Karpas-422 (cell line): ENCODE measurements at places on chromosomes 3 and 15. TPM values are rescaled to one million over a fixed set of nuclear protein-coding genes. Genes with fewer than 3 reads are reported as not detected.

DNA sequence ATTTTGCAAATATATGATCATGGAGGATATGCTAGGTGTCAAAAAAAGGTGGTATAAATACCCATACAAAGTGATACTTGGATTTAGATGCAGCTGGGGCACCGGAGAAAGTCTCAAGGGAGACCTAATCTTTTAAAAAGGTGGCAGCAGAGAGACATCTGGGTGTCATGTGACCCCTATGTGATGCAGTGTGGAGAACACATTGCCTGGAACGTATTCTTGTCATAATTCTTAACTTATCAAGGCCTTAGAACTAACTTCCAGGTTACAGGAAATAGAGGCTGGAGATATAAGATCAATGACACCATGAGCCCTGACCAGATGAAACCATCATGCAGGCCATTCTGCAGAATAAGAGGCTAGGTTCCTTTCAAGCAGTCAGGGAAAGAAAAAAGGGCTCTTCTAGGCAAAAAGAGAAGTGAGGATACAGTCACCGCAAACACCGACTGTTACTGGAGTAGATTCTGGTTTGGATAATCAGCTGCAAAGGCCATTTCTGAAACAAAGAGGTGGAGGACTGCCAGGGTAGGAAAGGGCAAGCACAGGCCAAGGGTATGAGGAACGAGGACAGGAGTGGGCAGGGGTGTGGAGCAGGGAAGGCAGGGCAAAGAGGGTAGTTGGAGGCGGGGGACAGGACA is 100.6 kb downstream of the OXNAD1 start:
- H3K4me1 ChIP-seq, result peaks cover 100% of the 10 kb centered on the region
- peaks cover 61% of the 10 kb centered on the region for H3K36me3 ChIP-seq
- H3K27me3 ChIP-seq, result no peaks in the 10 kb centered on the region
- DNase-seq, result peak; percentile 92

DNA sequence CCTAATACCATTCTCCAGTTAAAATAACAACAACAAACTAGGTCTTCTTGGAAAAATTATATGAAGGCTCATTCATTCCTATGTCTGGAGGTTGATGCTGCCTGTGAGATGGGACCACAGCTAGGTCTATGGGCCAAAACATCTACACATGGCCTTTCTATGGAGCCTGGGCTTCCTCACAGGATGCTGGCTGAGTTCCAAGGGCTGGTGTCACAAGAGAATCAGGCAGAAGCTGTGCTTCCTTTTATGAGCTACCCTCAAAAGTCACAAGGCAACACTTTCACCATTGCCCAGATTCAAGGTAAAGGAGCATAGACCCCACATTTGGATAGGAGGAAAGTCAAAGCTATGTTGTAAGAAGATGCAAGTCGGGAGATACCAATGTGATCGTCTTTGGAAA is 4.6 kb upstream of the RTP2 start:
- no peaks in the 10 kb centered on the region for H3K36me3 ChIP-seq
- peaks cover 30% of the 10 kb centered on the region for H3K4me1 ChIP-seq

ITIH3 gene
- not detected in 2 replicates for total RNA-seq

- DNase-seq, result no peak
- no peaks in the 10 kb centered on the region for H3K36me3 ChIP-seq
- H3K27me3 ChIP-seq, result no peaks in the 10 kb centered on the region
- H3K4me1 ChIP-seq, result peaks cover 2% of the 10 kb centered on the region
- no peak overlapping the region for H3K27ac ChIP-seq
Measured at GRCh38 chr3:112894258-112894657, 47.6 kb upstream of the CD200R1L start.

DNA sequence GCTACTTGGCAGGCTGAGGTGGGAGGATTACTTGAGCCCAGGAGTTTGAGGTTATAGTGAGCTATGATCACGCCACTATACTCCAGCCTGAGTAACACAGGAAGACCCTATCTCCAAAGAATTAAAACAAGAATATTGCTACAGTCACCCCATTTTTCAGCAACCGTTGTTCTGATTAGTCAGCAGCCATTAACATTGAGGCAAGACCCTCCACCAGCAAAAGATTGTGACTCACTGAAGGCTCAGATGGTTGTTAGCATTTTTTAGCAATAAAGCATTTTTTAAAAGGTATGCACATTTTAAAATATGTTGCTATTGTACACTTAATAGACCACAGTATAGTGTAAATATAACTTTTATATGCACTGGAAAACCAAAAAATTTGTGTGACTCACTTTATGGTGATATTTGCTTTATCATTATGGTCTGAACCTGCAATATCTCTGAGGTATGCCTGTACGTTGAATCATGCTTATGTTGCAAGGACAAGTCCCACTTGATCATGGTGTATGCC is 492.6 kb downstream of the SQOR start:
- H3K36me3 ChIP-seq, result no peaks in the 10 kb centered on the region
- no peak overlapping the region for H3K4me3 ChIP-seq
- H3K27ac ChIP-seq, result no peak overlapping the region
- H3K27me3 ChIP-seq, result no peaks in the 10 kb centered on the region
- DNase-seq, result no peak

- H3K4me3 ChIP-seq, result no peak overlapping the region
- peaks cover 21% of the 10 kb centered on the region for H3K4me1 ChIP-seq
- no peak for DNase-seq
- H3K27me3 ChIP-seq, result no peaks in the 10 kb centered on the region
Measured at GRCh38 chr15:41017066-41017735, 63.9 kb downstream of the CHAC1 start.

UPK1B gene
- not detected in 2 replicates for total RNA-seq

DNA sequence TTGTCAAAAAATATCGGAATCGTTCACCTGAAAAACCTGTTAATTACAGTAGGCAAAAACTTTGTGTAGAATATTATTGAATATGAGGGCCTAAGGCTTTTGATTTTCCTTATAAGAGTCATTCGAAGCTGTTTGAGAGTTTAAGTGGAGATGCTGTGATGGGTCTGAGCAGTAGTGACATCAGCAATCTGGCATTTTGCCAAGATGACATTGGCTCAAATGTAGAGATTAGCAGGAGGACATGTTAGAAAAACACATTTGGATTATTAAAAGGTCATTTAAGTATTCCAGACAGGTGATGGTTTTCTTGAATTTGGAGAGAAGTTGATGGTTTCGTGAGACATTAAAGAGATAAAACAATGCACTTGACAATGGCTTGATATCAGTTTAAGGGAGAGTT is 12.9 kb downstream of the OR5AC2 start:
- no peaks in the 10 kb centered on the region for H3K27me3 ChIP-seq
- H3K36me3 ChIP-seq, result no peaks in the 10 kb centered on the region
- no peak for DNase-seq
- no peaks in the 10 kb centered on the region for H3K4me1 ChIP-seq
- no peak overlapping the region for H3K4me3 ChIP-seq

DNA sequence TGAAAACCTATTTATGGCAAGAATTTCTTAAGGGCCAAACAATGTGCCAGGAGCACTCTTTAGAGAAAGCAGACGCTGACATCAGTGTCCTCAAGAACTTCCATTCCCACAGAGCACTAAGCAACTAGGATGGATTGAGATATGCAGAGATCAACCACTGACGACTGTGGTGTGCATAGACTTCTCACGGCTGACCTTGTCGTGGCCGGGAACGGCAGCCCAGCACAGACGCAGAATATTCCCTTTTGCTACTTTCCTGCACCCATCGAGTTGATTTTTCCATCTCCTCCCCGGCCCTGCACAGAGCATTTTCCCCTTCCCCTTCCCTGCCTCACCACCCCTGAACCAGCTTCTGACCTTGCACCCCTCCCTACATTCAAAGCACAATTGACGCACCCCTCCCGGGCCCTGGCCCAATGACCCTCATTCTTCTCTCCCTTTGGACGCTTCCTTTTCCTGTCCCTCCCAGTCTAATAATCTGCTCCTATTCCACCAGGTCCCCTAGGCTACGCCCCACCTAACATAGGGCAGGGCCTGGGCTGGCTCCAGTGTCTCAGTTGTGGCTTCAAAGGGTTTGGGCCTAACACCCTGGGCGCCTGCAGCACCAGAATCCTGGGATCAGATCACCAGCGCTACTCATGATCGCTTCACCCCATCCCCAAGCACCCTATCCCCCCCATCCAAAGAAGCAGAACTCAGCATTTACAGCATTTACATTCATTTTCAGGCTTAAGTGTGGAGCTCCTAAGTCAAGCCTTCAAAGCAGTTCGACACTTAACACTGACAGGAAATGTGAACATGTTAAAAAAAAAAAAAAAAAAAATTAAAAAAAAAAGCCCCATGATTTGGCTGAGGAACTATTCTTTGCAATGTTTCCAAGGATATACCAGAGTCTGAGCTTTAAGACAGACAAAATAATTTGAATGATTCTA is 151.2 kb downstream of the FOXP1 start:
- no peaks in the 10 kb centered on the region for H3K27me3 ChIP-seq
- no peak overlapping the region for H3K4me3 ChIP-seq
- no peaks in the 10 kb centered on the region for H3K36me3 ChIP-seq

- DNase-seq, result no peak
- no peak overlapping the region for H3K4me3 ChIP-seq
- H3K27me3 ChIP-seq, result peaks cover 5% of the 10 kb centered on the region; the same call in 1 of the 2 replicates
- no peaks in the 10 kb centered on the region for H3K36me3 ChIP-seq
Measured at GRCh38 chr3:194933465-194933864, 247.8 kb downstream of the FAM43A start.

HYAL1 gene
- 0.14 and 0.71 TPM in 2 replicates for total RNA-seq

ROBO2 gene
- total RNA-seq, result 162 and 262 TPM in 2 replicates

- peaks cover 36% of the 10 kb centered on the region; the same call in 1 of the 2 replicates for H3K36me3 ChIP-seq
- no peak overlapping the region for H3K27ac ChIP-seq
- no peak for DNase-seq
- peaks cover 14% of the 10 kb centered on the region for H3K4me1 ChIP-seq
- H3K27me3 ChIP-seq, result no peaks in the 10 kb centered on the region
- no peak overlapping the region for H3K4me3 ChIP-seq
Measured at GRCh38 chr15:64111679-64112050, 15.9 kb downstream of the SNX1 start.

DNA sequence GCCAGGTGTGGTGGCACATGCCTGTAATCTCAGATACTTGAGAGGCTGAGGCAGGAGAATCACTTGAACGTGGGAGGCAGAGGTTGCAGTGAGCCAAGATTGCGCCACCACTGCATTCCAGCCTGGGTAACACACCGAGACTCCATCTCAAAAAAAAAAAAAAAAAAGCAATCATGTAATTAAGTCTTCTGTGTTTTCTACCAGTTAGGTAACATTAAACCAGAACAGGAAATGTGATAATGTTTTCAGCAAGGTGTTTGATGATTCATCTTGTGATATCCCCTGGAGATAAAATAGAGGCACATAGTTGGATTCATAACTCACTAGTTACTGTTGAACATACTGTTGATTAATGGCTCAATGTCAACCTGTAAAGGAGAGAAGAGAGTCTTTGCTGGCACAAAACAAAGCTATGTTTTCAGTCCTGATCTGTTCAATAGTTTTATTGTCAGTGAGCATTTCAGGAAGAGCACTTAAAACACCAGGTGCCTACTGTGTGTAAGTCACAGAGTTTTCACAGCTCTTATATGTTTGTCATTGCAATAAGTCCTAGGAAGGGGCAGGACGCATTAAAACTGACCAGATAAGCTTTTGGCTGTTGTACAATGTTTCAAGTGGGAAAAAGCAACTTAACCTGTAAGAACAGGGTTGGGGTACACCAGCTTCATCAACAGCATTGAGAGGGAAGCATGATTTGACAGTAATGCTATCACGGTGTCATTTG is 19.5 kb downstream of the DNAJB11 start:
- H3K4me1 ChIP-seq, result no peaks in the 10 kb centered on the region; the same call in 1 of the 2 replicates
- no peak overlapping the region for H3K4me3 ChIP-seq
- no peak for DNase-seq
- H3K27me3 ChIP-seq, result no peaks in the 10 kb centered on the region

DNA sequence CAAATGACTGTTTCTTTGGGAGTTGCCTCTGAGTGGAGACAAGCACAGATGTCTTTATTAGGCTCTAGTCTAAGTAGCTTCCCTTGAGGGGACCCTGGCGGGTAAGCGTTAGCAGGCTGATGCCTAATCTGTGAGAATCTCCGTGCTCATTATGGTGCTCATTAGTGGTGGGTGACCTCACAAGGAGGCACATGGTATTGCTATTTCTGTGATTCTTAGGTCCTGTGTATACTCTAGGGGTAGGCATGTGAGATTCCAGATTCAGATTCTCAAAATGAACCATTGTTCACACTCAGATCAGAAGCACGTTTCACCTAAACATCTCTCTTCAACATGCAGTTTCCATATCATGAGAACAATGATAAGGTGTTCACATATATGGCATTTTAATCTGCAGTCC is 809.7 kb downstream of the NR2F2 start:
- H3K4me3 ChIP-seq, result no peak overlapping the region
- no peak for DNase-seq
- H3K4me1 ChIP-seq, result no peaks in the 10 kb centered on the region

SPTSSB gene
- not detected in 2 replicates for total RNA-seq

- DNase-seq, result peak; percentile 79
- H3K4me1 ChIP-seq, result no peaks in the 10 kb centered on the region; the same call in 1 of the 2 replicates
- no peak overlapping the region for H3K27ac ChIP-seq
- no peaks in the 10 kb centered on the region for H3K36me3 ChIP-seq
Measured at GRCh38 chr3:171772427-171773056, 37.7 kb downstream of the PLD1 start.

DNA sequence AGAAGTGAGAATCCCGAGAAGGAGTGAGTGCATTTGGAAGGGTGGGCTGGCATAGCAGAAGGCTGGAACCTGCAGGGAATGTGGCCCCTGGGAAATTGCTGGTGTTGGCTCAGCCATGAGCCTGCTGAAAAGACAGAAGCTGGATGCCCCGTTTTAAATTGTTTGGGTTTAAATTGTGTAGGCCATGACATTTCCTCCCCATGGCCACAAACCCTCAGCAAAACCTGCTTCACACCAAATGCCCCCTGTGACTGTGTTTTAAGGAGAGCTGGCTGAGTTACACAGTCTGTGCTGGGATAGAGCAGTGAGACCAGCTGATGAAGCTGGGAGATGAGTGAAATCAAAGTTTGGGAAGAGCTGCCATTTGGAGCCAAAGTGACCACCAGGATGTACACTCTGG is 216.3 kb upstream of the RGMA start:
- H3K27me3 ChIP-seq, result no peaks in the 10 kb centered on the region
- no peaks in the 10 kb centered on the region for H3K36me3 ChIP-seq
- H3K4me1 ChIP-seq, result no peaks in the 10 kb centered on the region
- no peak overlapping the region for H3K4me3 ChIP-seq
- H3K27ac ChIP-seq, result no peak overlapping the region

- DNase-seq, result no peak
- H3K36me3 ChIP-seq, result no peaks in the 10 kb centered on the region
- H3K4me3 ChIP-seq, result no peak overlapping the region
- no peak overlapping the region for H3K27ac ChIP-seq
Measured at GRCh38 chr15:53448232-53449015, 311.0 kb downstream of the WDR72 start.

CAMP gene
- 100 and 141 TPM in 2 replicates for total RNA-seq

- peak; percentile 87 for DNase-seq
- H3K27ac ChIP-seq, result no peak overlapping the region
- H3K27me3 ChIP-seq, result no peaks in the 10 kb centered on the region
- no peak overlapping the region for H3K4me3 ChIP-seq
- H3K4me1 ChIP-seq, result no peaks in the 10 kb centered on the region; the same call in 1 of the 2 replicates
Measured at GRCh38 chr15:42385206-42385979, 26.1 kb downstream of the CAPN3 start.

GRCh38 chr3:181912384-181912783 is 200.7 kb downstream of the SOX2 start:
- no peaks in the 10 kb centered on the region for H3K27me3 ChIP-seq
- no peak overlapping the region for H3K27ac ChIP-seq
- DNase-seq, result no peak
- no peak overlapping the region for H3K4me3 ChIP-seq
- H3K36me3 ChIP-seq, result no peaks in the 10 kb centered on the region

GRCh38 chr3:42638339-42638842 is 15.1 kb upstream of the ZBTB47 start:
- no peak overlapping the region for H3K27ac ChIP-seq
- no peak for DNase-seq
- no peaks in the 10 kb centered on the region for H3K27me3 ChIP-seq
- no peak overlapping the region for H3K4me3 ChIP-seq

FES gene
- total RNA-seq, result 33.7 and 88.0 TPM in 2 replicates
